Activated CD8-positive, alpha-beta memory T cell treated with anti-CD3 and anti-CD28 coated beads, Interleukin-2, amount 10 ng/mL, durations not matched to agents 7 days and 5 days (primary cell): ENCODE measurements at places on chromosomes 16 and 17. TPM values are rescaled to one million over a fixed set of nuclear protein-coding genes. Genes with fewer than 3 reads are reported as not detected.

DNA sequence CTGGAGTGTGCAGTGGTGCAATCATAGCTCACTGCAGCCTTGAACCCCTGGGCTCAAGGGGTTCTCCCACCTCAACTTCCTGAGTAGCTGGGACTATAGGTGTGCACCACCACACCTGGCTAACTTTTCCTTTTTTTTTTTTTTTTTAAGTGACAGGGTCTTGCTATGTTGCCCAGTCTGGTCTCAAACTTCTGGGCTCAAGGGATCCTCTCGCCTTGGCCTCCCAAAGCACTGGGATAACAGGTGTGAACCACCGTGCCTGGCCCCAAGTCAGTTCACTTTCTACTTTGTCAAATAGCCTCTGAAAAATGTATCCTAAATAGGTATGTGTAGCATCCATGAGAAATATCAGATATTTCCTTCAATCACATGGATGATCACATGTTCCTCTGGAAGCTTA lies 9.9 kb upstream of the NFAT5 start:
- no peak for DNase-seq

DNA sequence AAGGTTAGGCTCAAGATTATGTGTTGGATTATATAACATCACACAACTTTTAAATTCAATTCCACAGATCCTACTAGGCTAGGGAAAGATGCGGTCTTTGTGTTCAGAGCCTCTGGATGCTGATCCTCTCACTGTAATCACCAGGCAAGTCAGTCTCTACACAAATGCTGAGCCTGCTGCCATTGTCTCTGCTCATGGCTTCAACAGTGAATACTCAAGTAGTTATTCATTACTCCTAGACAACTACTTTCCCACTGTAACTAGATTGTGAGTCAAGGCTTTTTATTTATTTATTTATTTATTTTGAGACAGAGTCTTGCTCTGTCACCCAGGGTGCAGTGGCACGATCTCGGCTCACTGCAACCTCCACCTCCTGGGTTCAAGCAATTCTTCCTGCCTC lies 15.8 kb upstream of the NDUFAB1 start:
- no peak for DNase-seq

DNA sequence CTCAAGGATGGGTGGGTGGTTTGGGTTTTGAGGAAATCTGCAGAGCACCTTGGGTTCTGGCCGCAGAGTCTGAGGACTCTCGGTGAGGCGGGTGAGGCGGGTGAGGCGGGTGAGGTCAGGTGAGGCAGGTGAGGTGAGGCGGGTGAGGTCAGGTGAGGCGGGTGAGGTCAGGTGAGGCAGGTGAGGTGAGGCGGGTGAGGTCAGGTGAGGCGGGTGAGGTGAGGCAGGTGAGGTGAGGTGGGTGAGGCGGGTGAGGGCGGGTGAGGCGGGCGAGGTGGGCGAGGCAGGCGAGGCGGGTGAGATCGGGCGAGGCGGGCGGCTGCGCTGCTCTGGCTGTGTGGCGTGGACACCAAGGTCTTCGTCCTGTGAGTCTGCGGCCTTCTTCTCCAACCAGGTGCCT lies 24.1 kb upstream of the RPL13 start:
- no peak for DNase-seq

- no peak for DNase-seq
Measured at GRCh38 chr17:69761011-69761410, 314.0 kb upstream of the KCNJ16 start.

- DNase-seq: no peak
Measured at GRCh38 chr16:54412037-54412436, 125.5 kb upstream of the IRX3 start.

Gene RPS6KB1
- total RNA-seq: 58.6 TPM
